ENCODE measurements at places on chromosomes 16 and 17.

DNA sequence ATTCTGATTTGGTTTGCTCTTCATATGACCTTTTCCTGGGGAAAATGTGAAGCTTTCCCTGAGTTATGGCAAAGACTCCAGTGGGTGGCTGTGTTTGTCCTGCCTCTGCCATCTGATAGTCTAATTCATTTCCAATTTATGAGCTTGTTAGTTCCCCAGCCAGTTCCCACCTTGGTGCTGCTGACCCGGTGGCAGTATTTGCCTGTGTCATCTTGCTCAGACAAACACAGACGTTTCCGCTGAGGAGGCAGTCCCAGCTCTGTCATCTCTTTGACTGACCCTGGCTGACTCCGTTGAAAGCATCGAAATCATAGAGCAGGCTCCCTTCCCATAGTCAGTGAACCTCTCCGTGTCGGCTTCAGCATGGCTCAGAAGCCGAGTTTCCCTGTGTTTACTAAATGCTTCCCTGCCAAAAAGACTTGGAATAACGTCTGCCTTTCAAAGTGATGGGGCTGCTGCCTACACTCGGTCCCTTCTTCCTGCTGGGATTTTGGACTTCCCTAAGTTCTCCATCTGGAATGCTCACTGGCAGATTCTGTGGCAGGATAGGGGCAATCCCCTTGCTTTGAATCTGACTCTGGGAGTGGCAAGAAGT is 538.3 kb downstream of the NPIPA7 start:
- ATAC-seq: no peak

- no peak for ATAC-seq
Observed at GRCh38 chr17:36544044-36544306, 744 bp upstream of the GGNBP2 start.

DNA sequence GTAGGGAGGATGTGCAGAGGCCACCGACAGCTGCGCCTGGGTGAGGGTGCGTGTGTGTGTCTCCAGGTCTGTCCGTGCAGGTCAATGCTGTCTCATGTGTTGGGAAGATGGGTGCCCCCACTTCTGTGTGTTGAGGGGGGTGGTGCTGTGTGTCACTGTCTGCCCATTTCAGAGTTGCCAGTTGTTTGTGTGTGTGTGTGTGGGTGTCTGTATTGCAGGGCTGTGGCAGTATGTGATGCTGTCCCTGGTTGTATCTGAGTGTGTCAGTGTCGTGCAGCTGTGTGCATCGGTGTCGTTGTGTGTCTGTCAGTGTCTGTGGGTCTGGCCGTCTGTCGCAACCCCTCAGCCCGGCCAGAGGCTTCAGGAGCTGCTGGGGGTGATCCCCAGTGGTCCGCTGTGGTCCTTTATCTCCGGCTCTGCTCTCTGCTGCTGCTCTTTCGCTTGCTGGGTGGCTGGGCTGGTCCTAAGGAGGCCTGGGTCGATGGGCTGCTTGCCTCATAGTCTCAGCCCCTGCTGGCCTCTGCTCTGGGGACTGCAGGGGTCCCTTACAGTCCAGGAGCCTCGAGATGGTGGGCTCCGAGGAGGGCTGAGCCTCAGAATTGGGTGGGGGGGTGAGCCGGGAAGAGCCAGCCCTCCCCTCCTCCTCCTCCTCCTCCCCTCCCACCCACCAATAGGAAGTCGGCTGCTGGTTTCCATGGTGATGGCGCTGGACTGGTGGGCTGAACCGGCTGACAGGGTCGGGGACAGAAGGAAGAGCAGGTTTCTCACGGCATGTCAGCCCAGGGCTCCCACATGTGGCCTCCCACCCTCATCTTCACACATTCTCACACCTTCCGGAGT is at the start of gene TSPOAP1:
Gene TSPOAP1 (minus strand): TSS at position 601 of the 840 bp plus-strand sequence. CDS start 875 bp downstream, outside the sequence.
- ATAC-seq: peak; percentile 1

DNA sequence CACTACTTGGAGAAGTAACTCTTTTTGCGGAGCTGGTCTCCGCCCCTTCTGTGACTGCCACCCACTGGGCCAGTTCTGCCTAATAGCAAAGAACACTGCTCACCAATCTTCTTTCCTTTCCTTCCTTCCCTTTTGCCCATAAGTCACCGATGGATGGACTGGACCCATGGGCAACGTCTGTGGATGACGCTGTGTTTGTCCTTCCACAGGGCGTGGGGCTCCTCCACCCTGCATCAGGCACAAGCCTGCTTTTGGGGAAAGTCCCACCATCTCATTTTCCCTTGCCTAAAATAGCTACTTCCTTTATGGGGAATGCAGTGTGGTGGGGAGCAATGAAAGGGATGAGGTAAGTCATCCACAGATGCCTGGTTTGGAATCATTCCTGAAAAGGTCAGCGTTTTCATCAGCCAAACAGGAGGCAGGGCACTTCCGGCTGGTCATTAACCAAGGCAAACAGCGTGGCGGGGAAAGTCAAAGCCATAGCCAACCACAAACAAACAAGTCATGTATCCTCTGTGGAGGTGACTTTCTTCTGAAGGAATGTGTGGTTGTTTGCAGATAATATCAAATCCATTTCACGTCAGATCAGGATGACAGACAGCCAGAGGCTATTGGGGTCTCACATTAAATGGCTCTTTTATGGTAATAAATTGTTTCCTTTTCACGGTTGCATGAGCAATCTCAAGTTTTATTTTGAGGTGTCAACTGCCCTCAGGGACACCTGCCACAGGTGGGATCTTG is 30.7 kb upstream of the MED9 start:
- no peak for ATAC-seq

DNA sequence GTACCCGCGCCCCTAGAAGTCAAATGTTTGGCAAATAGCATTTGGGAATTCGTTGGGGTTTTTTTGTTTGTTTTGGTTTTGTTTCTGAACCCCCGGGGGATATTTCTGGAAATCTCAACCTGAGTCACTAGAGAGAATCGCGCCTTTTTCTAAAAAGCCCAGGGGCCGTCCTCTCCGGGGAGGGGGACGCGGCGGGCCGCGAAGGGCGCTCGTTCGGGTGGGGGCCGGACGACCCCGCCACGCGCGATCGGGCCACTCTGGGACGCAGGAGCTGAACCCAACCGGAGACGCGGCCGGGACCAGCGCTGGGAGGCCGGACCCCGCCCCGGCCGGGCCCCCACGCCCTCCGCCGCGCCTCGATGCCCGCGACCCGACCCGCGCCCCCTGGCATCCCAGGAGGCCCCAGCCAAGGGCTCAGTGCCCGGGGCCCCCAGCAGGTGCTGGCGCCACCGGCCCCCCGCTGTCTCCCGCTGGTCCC is 302 bp downstream of the LITAF start:
- ATAC-seq: peak; percentile 15

GRCh38 chr17:17466511-17466910 is 10.3 kb upstream of the MED9 start:
- ATAC-seq: no peak

GRCh38 chr16:83813823-83814658 is 6.3 kb downstream of the HSBP1 start:
- peak; percentile 21 for ATAC-seq

DNA sequence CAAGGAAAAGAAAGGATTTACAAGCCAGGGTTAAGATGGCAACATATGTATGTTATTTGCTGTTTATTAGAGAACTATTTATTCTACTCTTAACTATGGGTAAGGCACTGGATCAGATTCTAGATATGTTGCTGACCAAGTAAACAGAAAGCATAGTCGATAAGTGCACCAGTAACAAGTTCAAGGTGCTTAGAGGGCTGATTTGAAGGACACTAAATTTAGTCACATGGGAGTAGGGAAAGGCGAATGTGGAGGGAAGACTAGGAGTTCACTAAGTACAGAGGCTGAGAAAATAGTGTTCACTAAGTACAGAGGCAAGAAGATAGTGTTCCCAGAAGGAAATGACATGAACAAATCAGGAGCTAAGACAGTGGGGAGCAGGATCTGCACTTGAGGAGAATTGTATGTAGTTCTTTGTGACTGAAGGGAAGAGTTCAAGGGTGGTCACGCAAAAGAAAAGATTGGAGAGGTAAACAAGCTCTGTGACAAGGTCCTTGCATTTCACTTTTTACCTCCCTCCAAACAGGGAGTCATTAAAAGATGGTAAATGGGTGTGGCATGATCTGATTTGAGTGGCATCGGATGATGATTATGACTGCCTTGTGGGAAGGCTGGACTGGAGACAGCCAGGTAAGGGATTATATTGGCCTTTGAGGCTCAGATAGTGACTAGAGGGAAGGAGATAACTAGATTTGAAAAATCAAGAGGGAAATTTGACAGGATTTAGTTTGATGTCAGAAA is 20.9 kb downstream of the HEATR9 start:
- ATAC-seq: no peak

DNA sequence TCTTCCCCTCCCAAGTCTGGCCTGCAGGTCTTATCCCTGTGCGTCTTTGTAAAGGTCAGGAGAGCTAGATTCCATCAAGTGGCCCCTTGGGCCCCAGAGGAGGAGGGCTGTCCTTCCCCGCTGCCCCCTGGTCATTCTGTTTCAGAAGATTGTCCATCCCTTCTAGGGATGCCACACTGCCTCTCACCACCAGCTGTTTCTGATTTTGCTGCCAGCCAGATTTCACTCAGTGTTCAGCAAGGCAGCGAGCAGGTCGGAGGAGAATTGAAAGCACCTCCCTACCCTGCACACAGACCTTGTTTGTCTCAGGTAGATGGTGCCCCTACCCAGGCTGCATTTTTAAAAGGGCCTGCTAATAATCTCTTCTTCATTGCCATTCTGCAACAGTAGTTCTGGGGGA is 21.7 kb upstream of the NAT9 start:
- ATAC-seq: no peak

GRCh38 chr16:88481851-88482250 is 28.8 kb downstream of the ZFPM1 start:
- no peak for ATAC-seq

DNA sequence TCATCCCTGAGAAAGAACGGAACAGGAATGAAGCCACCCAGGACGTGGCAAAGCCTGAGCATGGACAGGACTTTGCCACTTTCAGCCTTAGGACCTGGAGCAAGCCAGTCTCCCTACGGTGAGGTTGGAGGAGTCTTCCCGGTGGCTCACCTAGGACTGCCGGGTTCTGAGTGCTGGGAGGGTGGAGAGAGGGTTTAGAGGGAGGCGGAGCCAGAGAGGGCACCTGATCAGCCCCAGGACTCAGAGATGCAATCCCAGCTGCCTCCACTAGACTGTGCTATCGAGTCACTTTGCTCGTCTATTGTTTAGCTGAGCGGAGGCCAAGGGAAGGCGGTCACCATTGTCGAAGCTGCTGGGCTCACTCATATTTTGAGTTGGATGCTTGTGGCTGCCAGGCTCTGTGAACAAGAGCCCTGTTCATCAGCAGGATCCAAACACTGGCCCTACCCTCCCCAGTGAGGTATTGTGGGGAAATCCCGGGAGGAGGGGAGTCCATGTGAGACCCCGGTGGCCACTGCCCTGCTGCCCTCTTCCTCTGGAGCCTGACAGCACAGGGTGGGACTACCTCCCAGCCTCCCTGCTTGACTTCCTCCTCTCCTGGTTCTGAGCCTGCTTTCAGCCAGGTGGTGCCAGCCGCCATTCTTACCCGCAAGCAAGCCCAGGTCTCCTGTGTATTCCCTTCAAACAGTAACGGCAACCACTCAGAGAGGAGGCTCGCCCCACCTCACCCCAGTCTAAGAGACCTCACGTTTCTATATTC is 7.0 kb downstream of the KRT14 start:
- ATAC-seq: peak; percentile 93

GRCh38 chr17:69059458-69060175 is 1.1 kb downstream of the ABCA9 start:
- ATAC-seq: no peak

GRCh38 chr16:1438229-1439057 is 5.9 kb downstream of the CCDC154 start:
- no peak for ATAC-seq

GRCh38 chr16:11066261-11066870 is 122.0 kb downstream of the CLEC16A start:
- peak; percentile 38 for ATAC-seq

DNA sequence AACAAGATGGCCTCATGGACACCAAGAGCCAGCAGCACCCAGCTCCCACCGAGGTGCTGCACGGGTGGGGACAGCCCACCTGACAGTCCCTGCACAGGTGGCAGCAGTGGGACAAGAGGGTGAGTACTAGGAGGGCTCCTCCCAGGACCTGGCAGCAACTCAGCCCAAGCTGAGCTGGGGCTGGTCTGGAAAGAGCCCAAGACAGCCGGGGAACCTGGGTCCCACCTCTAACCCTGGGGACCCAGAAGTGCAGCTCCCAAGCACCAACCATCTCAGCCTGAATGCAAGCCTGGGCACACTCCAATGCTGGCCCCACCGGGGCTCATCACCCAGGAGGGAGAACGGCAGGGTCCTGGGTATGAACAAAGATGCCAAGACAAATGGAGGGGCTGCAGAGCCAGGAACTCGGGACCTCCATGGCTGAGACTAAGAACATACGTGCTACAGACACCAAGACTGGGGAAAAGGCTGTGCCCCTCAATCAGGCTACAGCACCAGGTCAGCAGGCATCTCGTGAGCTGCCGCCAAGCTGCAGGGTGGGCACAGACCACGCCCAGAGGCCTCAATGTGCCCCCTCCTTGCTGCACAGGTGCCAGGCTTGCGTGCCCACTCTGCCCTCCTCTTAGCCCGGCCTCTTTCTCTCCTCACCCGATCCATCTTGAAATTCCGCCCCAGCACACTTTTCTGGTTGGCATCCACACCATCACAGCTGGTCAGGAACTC is 37.5 kb upstream of the GSG1L start:
- ATAC-seq: no peak

DNA sequence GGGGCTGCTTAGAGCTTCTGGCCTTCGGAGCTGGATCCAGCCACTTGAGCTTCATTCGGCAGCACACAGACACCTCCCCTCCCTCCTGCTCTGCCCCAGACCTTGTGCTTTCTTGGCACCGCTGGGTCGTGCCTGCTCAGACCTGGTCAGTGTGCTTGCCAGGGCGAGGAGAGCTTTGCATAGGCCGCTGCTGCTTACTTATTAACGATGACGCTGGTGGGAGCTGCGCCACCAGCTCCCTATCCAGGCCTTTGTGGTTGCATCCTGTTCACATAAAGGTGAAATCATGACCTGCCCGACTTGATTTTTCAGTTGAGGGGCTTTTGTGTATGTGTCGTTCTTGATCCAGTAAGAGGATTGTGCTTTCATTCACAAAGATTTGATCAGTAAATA is 101.1 kb downstream of the MSI2 start:
- no peak for ATAC-seq

GRCh38 chr17:71869841-71870545 is 250.8 kb upstream of the SOX9 start:
- ATAC-seq: no peak

DNA sequence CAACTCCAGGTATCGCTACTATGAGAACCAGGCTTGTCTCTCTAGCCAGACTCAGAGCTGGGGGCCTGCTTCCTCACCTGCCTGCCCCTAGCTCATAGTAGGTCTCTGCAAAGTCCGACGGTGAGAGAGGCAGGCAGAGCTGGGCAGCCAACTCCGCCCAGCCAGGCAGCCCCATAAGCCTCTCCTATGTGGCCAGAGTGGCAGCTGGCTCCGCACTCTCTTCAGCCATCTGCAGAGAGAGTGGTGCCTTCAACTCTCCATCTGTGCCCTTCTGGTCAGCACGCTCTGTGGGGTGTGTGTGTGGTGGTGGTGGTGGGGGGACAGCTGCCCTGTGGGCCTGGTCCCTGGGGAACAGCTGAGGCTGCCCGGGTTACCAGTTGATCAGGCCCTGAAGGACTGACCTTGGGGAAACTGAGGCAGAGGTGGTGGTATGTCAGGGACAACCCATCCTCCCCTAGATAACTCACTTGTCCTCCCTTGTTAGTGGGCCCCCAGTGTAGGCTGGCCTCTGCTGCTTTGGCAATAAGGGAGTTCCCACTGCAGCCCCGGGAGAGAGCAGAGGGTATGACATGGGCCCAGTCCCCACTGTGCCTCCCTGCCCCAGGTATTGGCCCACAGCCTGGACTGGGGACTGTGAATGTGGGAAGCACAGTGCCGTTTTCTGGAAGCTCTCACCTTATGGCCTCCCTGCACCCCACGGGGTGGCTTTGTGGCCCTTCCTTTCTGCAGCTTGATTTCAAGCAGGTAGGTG is 1.8 kb upstream of the ADGRG1 start:
- no peak for ATAC-seq

GRCh38 chr17:71625330-71625729 is 495.5 kb upstream of the SOX9 start:
- ATAC-seq: no peak
